ENCODE measurements at places on chromosomes 1 and 21.

GRCh38 chr1:61591351-61591750 lies 133.6 kb downstream of the TM2D1 start:
- DNase-seq = no peak

- DNase-seq = no peak
Measured at GRCh38 chr1:14280909-14281308, 317.6 kb upstream of the KAZN start.

DNA sequence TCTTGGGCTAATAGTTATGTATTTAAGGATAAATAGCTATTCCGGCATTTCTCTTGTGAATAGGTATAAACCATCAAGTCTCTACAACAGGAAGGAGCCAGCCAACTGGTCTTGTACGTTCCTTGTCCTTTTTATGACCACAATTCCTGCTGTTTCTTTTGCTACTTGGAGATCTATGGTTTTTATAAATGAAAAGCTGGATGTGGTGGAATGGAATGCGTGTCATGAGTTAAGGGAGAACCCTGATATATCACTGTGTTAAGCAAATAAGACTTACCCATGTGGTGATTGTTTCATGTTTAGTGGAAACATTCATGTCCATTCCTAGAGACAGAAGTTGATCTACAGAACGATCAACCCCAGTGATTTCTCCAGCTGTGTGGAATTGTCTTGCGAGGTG lies 282.1 kb downstream of the RPS6KC1 start:
- DNase-seq = no peak

DNA sequence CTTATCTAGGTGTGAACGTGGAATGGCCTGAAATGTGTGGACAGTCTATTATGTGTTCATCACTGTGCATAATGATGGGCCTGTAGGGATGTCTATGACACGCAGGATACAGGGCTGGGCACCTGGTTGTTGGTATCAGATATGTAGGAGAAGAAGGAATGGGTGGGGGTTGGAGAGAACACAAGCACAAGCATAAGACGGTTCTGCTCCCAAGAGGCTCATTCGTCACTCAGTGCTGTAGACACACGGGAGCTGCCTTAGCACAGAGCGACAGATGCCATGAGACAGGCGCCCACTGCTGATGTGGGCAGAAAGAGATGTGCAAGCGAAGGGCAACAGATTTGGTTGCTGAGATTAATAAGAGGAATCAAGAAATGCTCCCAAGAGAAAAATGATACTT lies 256.2 kb downstream of the DISC1 start:
- no peak for DNase-seq

- DNase-seq = no peak
Measured at GRCh38 chr1:19734472-19734999, 65.2 kb downstream of the TMCO4 start.

DNA sequence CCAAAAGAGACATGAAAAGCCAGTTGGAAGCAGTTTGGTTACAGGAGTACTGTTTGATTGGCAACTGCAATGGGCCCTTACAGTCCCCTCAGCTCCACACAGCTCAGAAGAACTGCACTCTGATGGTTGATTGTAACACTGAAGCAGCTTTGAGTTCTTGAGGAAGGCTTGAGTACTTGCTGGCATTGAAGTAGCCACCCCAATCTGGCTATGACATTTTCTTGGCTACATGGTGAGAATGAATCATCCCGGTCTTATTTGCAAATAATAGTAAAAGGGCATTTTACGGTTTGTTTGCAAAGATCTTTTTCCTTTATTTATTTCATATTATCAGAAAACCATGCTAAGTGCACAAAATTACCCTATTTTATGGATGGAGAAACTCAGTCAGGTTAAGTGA lies 159.7 kb upstream of the BEND5 start:
- no peak for DNase-seq

DNA sequence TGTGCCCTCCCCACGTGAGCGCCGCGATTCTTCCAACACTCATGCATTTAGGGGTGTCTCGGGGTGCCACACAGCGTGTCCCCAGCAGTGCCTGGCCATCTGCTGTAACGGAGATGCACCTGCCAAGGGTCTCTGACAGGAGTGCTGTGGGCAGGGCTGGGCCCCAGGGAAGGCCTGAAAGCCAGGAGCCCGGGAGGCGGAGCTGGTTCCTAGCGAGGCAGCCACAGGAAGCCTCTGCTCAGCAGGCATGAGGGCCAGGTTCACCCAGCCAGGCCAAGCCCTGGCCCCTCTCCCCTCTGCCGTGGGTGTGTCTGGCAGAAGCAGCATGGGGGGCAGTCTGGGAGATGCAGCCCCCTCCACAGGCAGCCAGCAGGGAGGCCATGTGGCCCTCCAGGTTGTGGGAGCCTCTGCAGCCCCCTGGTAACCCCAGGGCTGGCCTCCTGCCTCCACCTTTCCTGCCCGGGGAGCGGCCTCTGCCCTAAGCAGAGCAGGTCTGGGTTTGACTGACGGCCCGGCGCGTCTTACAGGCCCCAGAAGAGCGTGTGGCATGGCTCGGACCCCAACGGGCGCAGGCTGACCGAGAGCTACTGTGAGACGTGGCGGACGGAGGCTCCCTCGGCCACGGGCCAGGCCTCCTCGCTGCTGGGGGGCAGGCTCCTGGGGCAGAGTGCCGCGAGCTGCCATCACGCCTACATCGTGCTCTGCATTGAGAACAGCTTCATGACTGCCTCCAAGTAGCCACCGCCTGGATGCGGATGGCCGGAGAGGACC lies 30.4 kb downstream of the SLC19A1 start:
- no peak for DNase-seq

- DNase-seq = no peak
Measured at GRCh38 chr1:243844186-243844585, 5.9 kb downstream of the AKT3 start.

- DNase-seq = no peak
Measured at GRCh38 chr1:99441299-99442095, 177.2 kb downstream of the PLPPR4 start.

DNA sequence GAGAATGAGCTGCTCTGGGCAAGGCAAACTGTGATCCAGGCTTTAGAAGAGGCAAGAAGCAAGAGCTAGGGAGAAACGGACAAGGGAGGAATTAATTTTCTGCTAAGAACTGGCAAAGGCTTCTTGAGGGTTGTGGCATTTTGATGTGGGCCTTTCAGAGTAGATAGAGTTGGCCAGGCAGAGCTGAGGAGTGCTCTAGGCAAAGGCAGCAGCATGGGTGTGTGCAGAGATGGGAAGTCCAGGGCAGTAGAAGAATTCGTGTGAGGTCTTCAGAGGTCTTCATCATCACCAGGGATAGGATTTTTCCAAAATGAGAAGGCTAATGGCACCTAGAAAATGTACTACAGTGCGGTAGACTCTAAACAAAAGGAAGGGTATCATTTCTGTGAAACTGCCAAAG lies 237.8 kb downstream of the LTN1 start:
- DNase-seq = no peak

DNA sequence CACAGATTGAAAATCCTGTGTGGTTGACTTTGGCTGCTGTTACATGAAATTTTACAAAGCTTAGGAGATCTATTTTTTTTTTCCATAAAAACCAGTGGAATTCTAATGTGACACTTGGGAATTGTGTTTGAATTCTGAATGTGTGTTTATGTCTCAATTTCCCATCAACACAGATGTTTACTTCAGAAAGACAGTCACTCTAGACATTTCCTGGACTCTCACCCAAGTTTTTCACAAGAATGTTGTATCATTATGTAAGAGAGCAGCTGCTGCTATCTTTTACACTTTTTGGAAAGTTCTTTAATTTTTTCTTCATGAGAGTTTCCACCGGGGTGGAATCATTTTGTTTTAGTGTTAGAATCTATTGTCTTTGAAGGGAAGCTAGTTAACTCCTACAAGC lies 210.1 kb downstream of the GIPC2 start:
- DNase-seq = no peak

- no peak for DNase-seq
Measured at GRCh38 chr21:37200641-37201480, 66.3 kb downstream of the VPS26C start.

GRCh38 chr1:69993810-69994209 lies 211.6 kb downstream of the LRRC40 start:
- DNase-seq = no peak

DNA sequence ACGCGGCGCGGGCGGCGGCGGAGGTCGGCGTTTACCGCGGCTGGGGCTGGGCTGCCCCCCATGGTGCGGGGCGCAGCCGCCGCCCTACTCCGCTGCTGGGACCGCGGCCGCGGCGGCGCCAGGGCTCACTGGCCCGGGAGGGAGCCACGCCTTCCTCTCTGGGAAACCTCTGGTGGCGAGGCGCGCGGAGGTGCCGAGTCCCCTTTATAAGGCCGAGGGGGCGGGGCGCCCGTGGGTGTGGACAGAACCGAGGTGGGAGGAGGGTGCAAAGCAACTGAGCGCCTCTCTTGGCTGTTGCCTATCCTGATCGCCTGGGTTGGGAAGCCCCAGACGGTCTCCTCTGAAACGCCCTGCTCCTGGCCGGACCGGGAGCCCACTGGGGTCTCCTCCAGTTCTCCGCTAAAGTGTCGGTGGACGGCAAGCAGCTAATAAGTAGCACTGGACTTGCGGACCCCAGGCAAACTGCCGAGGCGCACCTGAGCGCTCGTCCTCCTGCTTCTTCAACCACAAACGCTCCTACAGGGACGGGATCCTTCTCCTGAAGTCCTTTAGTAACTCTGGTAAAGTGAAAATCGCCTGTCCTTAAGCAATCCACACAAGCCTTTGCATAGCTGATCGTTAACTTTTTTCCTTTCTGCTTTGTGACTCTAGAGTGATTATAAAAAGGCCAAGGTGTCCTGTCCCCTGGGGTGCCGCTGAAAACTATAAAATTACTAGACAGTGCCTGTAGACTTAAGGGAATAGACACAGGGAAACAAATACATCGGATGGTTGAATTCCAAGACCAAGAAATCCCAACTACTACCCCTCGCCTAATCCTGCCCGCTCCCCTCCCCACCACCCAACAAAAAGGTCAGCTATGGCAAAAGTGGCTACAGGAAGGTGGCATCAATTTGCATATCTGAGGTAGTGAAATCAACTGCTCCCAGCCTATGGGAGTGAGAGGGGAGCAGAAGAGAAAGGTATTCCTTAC lies at the start of gene PTGER3:
TSS of gene PTGER3 (minus strand) at position 182 of the 973 bp plus-strand sequence. CDS start 239 bp downstream, outside the sequence.
- peak; percentile 27 for DNase-seq

DNA sequence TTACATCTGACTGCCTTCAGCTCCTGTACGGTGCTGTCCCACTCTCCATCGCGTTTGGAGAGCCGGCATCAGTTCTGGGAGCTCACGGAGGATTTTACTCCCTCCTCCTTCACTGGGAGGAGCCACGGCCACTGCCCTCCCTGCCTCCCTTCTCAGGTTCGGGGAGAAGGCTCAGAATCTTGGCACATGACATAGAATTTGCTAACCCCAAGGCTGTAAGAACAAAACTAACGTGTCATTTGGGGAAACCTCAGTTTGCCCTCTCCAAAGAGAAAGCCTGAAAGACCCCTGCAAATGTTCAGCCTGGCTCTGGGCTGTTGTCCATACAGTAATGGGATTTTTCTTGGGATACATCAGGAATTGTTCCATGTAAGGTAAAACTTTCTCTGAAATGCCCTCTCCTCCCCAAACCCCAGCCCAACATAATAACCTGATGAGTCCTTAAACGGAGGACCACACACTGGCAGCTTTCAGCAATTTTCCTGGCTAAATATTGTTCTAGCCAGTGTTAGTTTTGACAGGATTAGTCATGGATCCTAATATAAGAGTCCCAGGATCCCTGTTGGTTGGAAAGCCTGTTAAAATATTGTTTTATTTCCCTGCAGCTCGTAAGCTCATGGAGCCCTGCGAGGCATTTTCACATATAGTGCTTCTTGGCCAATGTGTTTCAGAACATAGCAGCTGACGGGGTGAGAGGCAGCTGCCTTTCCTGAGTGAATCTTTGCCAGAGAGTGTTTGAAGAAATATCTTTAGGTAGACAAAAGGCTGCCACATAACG lies 98.8 kb downstream of the RHOU start:
- DNase-seq = no peak

DNA sequence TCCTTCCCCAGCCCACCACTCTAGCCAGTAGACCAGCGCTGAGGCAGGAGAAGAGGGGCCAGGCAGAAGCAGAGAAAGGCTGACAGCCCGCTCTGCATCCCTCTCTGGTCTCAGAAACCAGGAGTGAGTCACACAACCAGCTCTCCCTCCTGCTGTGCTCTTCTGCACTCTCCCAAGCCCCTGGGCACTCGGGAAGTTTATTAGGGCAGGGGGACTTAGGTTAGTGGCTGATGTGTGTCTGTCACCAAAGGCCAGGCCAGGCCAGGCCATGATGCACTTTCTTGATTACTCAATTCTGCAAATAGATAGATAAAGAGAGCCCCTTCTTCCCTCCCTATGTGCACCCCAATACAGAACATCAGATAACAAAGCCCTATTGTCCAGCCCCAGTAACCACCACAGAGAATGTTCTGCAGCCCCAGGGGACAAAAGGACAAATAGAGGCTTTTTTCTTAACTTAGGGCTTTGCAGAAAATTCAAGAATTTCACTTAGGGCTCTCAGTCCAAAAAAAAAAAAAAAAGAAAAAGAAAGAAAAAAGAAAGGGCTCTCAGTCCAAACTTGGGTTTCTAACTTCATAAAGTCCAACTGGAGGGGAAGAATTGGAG lies 52.9 kb upstream of the CNTN2 start:
- DNase-seq = no peak

GRCh38 chr1:36737767-36738166 lies 255.1 kb upstream of the CSF3R start:
- DNase-seq = no peak

- no peak for DNase-seq
Measured at GRCh38 chr1:27011058-27011764, 1.4 kb downstream of the TENT5B start.

Measured in stimulated activated CD4-positive, alpha-beta T cell treated with anti-CD3 and anti-CD28 coated beads, TNF-alpha, amount 100 ng/mL, for 48 hours (primary cell).